ENCODE measurements at places on chromosomes 6 and 20. TPM values are rescaled to one million over a fixed set of nuclear protein-coding genes. Genes with fewer than 3 reads are reported as not detected.

Gene ADGB
- total RNA-seq = not detected

Gene BEND6
- 0.44 TPM for total RNA-seq

GRCh38 chr6:161108916-161109315, 117.3 kb downstream of the MAP3K4 start:
- no peak for DNase-seq

- no peak for DNase-seq
Observed at GRCh38 chr20:45114465-45115385, at the start of gene WFDC5. Gene WFDC5, minus strand, starts transcription at chr20:45115174. Its CDS starts 91 bp downstream, at chr20:45115083.
